ENCODE measurements at places on chromosomes 12 and 14.
A peak's percentile ranks its signal among the peaks of the same experiment; 100 is the strongest.

DNA sequence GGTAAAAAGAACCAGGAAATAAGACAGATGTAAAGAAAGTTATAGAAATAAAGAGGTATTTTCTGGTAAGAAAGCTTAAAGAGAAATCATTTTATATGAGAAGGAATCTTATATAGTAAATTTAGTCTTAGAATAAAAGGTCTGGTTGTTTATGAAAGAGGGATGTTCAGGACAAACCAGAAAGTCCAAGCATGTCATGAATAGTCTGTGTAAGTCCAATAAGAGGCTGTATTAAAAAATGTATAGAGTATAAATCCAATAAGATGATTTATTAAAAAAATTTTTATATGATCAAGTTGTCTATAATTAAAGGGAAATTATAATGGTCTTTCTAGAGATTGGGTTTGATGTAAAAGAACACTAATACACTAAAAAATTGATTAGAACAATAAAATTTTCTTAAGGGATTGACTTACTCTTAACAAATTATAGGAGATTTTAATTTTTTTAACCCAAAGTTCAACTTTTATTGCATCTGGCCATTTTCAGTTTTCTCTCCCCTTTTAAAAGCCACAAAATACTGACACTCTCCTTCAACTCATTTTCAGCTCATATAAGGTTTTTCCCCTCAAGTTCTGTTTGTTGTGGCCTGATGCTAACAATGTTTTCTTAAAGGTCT lies 35.1 kb downstream of the ST8SIA1 start:
- no peak for DNase-seq

DNA sequence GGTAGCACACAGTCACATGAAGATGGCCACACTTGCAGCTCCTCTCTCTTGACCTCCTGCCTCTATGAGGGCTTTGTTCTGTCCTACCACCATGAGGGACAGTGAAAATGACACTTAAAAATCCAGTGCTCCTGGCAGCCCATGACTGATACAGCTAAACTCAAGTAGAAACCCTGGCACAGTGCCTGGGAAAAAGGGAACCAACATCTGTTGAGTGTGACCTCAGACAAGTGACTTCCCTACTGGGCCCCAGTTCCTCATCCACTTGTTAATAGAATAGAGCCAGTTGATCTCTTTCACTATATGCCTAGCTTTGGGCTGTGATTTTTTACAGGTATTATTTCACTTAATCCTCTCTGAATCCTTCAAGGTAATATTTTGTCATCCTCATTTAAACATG lies 4.8 kb downstream of the GUCY2C start:
- peak; percentile 98 for DNase-seq

GRCh38 chr14:90602088-90602687 lies 205.4 kb downstream of the CALM1 start:
- DNase-seq: no peak

DNA sequence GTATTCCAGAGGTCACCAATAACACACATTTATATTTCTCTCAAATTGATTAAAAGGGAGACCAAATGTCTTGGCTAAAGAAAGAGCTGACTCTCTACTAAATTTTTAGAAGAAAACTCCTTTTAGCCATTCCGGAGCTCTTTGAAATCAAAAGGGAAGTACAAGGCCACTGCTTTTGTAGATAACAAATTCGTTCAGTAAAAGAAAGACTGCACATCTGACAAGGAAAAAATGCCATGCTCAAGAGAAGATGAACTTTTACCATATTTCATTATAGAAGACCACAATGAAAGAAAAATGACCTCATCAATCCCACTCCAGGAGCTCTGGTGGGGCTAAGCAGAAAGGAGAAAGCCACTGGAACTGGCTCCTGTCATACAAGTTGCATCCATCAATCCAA lies 57.6 kb downstream of the SPTSSA start:
- DNase-seq: no peak

DNA sequence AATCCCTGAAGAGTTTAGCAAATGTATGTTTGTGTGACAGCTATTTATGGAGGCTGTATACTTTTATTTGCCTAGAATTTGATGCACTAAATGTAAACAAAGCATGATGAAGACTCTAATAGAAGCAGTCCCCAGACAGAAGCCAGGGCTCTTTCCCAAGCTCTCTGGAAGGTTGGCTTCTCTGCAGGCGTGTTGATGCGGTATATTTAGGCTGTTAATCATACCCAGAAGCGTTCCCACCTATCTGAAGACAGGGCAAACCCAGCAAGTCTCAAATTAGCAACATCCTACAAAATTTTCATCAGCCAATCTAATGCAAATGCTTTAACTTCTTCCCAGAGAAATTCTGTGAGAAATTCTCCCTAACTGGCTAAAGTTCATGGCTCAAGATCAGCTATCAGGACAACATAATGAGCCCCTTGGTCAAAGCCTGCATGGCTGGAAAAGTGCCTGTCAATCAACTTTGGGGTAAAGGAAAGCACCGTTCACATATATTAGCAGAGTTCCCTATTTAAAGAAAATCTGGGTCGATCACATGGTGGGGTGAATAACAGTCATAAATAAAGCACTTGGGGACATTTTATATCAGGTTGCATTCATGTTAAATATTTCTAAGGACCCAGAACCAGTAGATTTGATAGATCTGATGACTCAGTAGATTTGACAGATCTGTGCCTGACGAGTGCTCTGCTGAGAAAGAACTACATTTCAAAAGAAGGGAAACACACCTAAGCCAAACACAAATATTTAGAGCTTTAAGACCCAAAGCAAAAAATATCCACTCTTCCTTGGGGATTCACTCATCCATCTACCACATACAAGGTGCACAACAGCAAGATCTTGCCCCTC lies 46.6 kb downstream of the KSR2 start:
- DNase-seq: no peak

- DNase-seq: no peak
Measured at GRCh38 chr14:99822800-99823455, 29.7 kb downstream of the EML1 start.
